ENCODE measurements at places on chromosomes 2 and 18.

GRCh38 chr2:230924470-230925341 is at the start of gene GPR55:
GPR55 (minus strand) TSS chr2:230925242; CDS start chr2:230910962, 14,280 bp downstream.
- peak; percentile 31 for DNase-seq

DNA sequence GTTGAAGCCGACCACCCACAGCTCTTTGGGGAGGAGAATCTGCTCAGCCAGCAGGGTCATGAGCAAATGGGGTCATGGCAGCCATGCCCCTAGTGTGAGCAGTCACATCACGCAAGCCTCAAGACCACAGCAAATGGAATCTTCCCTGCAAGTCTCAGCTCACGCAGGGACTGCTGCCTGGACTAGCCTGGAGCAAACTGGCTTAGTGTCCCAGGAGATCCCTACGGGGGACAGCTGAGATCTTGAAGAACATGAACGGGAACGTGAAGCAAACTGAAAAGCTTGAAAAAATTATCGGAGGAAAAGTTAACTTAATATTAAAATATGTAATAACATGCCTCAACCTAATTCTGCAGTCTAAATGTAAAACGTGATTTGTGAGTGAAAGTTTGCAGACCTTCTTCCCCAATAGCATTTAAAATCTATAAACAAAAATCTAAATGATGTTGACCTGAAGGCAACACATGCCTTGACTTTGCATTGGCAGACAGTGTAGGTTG is 118.4 kb downstream of the FAM124B start:
- no peak for DNase-seq

DNA sequence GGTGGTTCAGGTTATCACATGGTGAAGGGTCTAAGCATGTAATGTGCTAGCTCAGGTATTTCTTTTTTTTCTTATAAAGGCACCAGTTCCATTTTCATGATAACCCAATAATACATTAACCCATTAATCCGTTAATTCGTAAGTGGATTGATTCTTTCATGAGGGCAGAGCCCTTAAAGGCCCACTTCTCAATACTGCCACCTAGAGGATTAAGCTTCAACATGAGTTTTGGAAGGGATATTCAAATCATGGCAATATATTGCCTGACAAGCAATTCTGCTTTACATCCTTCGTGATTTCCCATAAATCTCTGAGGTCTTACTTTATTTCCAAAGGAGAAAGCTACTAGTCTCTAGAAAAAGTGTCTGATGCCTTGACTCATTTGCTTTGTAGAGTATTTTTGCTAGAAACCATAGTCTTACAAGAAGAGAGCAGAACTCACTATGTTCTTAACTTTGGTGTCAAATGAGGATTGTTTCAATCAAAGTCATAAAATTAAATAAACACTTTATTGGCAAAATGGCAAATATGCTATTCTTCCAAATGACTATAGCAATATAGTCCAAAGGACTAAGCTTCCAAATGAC is 271.3 kb downstream of the KCNS3 start:
- DNase-seq: no peak

DNA sequence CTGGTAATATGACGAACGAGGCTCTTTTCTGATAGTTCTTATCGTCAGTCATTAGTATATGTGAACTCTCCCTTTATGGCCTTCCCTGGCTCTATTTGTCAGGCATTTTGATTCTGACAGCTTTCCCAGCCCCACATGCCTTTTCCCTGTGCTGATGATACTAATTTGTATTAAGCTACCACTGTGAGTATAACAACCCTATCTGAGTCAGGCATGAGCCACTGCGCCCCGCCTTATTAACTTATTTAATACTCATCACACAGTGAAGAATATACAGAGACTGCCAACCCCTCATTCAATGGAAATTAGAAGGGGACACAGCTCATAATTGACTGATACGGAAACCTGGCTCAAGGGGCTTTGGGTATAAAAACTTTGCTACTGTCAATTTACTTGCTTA is 140.0 kb downstream of the NETO1 start:
- DNase-seq: no peak

GRCh38 chr2:141863964-141864363 is 266.9 kb downstream of the LRP1B start:
- DNase-seq: no peak

DNA sequence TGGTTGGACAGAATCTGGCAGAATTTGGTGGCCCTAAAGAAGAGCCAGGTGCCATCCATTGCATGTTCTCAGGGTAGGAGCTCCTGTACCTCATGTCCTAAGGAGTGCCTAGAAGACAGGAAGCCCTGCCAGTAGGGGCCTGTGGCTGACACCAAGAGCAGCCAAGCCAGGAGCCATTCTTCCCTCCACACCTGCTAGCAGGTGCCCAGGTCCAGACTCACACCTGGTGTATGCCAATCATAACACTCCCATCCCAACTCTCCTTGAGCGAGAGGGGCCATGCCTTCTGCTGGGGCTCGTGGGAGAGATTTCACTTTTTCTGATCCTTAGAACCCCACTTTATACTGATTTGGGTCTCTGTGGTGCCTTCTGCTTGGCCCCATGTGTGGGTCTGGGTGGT is 26.5 kb upstream of the TMEM37 start:
- DNase-seq: no peak

DNA sequence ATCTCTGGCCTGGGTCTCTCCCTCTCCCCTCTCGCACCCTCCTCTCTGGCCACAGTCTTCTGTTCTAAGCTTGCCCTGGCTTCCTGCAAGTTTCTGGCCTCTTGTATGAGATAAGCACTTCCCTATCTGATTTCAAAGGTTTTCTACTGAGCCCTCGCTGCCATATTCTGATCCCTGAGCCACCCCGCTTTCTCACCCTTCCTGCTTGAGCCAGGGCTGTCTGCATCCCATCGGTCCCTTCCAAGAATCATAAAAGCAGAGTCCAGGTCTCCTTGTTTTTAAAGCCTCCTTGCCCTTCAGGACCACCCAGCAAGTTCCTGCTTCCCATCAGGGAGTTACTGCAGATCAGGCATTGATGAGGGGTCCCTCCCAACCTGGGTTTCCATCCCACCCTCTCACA is 110.2 kb downstream of the PRKCE start:
- no peak for DNase-seq

GRCh38 chr2:842151-842803 is 108.4 kb upstream of the SNTG2 start:
- DNase-seq: no peak

DNA sequence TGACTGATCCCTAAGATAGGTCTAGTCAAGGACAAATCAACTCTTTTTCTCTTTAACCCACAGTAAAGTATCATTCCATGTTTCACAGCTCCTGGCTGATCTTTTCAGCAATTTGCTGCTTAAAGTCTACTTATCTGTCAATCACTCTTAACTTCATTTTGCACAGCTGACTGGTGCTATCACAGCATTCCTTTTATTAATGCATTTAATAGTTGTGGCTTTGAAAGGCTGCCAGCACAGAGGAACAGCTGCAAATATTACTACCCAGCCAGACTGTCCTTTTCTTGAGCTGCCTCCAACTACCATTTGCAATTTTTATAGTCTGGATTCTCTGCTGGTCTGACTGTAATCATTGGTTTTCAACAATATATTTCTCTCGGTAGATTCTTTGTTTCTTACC is 303.5 kb downstream of the STK39 start:
- DNase-seq: no peak

- no peak for DNase-seq
Measured at GRCh38 chr2:121521359-121521758, 9.3 kb upstream of the RNU4ATAC start.

GRCh38 chr2:67258122-67258521 is 139.0 kb upstream of the ETAA1 start:
- no peak for DNase-seq

GRCh38 chr2:43139996-43140621 is 86.3 kb downstream of the ZFP36L2 start:
- DNase-seq: no peak
